ENCODE measurements at places on chromosomes 6 and 20.

- DNase-seq, result no peak
Observed at GRCh38 chr20:43755390-43755789, 28.6 kb upstream of the GTSF1L start.

DNA sequence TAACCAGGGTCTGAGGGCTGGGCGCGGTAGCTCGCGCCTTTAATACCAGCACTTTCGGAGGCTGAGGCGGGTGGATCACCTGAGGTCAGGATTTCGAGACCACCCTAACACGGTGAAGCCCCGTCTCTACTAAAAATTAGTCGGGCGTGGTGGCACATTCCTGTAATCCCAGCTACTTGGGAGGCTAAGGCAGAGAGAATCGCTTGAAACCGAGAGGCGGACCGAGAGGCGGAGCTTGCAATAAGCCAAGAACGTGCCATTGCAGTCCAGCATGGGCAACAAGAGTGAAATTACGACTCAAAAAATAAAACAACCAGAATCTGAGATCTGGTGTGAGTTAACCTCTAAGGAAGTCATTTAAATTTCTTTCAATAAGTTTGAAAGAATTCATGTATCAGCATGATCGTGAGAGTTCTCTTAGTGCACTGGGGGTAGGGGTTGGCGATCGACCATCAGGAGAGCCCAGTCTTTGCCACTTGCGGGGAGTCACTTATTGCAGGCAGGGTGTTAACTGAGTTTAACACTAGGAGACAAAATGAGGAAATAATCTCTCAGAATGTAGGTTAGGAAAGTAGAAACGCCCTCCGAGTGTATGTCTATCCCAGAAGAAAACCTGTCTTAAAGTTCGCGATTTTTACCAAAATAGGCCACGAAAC is 206.5 kb upstream of the ZNF184 start:
- no peak for DNase-seq

DNA sequence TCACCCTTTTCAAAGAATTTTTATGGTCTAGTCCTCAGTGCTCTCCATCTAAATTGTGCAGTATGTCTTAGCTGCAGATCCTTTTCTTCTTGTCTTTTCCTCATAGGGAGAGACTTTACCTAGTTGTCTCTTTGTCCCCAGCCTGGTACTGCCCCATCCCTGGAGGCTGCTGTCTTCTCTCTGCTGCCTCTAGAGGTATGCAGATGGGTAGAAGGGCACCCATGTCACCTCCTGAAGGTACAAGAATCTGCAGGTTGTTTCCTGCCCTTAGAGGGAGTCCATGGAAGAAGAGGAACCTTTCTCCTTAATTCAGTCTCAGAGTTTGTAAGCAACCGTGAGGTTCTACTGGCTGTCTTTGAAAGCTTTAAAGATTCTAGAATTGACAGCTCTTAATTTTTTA is 39.1 kb downstream of the MCM8 start:
- no peak for DNase-seq

DNA sequence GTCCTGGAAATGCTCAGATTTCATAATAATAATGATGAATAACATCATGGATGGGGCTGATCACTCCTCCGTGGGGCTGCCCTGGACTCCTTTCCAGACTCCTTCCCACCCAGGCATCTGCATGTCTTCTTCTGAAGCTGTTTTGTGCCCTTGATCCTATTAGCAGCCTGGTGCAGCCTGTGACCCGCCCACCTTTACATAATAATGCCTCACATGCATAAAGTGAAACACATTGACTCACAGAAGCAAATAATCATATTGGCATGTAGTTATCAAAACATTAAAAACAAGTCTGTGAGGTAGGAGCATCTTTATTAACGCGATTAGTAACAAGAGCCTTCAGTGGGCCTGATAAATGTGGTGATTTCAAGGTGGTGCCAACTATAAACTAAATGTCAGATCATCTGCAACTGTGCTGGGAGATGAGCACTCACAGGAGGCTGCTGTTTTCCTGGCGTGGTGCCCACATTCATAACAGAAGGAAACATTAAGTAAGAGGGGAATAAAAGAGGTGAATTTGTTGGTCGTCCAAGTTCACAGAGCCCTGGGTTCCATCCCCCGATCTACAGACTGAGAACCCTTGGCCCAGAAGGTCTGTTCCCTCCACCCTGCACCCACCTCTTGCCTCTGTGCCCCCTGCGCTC is 344.7 kb downstream of the CDH4 start:
- no peak for DNase-seq

DNA sequence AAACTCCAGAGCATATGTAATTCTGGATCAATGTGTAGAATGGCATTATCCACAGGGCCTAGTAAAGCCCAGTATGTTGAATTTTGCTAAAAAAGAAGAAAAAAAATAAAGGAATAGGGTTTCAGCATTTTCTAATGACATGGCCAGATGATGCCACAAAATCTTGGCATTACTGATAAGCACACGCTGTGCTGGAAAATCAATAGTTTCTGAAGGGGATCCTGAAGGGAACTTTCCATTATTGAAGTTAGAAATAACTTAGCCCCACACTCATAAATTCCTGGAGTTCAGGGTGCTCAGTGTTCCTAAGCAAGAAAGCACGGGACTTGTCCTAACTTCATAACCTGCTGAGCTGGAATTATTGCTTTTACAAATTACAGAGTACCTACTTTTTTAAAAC is 10.8 kb downstream of the TENT5A start:
- DNase-seq, result no peak

GRCh38 chr6:167441715-167442206 is 116.9 kb downstream of the TTLL2 start:
- no peak for DNase-seq

GRCh38 chr20:38098952-38099351 is 65.4 kb downstream of the RPRD1B start:
- DNase-seq, result no peak

DNA sequence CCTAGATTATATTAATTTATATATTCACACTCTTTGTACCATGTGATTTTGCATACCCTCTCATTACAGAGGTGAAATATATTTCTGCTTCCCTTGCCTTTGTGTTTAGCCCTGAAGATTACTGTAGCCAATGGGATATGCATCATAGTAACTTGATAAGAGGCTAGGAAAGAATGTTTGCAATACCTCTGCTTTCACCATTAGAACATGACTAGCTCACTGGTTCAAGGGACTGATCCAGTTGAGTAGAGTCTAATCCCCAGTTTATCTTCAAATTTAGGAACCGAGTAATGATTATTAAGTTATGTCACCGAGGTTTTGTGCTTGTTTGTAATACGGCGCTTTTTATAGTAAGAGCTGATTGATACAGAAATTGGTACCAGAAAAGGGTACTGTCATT is 552.6 kb upstream of the GJE1 start:
- no peak for DNase-seq

DNA sequence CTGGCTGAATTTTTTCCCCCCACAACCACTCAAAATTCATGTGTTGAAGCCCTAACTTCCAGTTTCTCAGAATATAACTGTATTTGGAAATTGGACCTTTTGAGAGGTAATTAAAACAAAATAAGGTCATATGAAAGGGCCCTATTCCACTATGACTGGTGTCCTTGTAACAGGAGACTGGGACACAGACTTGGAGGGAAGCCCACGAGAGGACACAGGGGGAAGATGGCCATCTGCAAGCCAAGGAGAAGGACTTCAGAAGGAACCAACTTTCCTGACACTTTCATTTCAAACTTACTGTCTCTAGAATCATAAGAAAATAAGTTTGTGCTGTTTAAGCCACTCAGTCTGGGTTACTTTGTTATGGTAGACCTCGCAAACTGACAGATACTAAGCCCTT is 134.6 kb downstream of the ATXN1 start:
- DNase-seq, result no peak

DNA sequence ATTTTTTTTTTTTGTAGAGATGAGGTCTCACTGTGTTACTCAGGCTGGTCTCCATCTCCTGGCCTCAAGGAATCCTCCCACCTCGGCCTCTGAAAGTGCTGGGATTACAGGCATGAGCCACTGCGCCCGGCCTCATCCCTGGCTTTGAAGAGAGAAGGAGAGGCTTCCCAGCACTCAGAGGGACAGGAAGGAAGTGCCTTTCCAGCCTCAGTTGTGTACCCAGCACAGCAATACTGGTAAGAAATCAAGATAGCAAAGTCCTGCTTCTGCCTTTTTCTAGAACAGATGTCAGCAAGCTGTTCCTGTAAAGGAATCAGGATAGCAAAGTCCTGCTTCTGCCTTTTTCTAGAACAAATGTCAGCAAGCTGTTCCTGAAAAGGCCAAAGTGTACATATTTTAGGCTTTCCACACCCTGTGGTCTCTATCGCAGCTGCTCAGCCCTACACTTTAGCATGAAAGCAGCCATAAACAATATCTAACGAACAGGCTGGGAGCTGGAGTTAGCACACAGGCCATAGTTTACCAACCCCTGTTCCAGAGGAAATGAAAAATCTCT is 6.3 kb upstream of the PLTP start:
- no peak for DNase-seq

- no peak for DNase-seq
Observed at GRCh38 chr6:130859161-130859867, 32.1 kb downstream of the SMLR1 start.

DNA sequence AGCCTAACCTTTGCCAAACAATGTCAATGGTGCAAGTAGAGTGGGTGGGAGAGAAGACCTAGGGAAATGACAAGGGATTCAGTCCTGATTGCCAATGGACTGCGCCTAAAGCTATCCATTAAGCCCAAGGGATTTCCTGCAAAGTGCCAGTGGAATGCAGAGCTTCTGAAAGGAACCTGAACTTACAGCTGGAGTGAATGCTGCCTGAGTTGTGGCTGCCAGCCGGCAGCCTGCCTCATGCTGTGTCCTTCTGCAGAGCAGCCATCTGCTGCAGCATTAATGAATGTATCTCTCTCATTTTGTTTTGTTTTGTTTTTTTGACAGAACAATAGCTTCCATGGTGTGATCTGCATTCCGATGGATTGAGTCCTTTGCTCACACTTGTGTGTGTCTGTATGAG is 44.7 kb downstream of the SLC35F1 start:
- no peak for DNase-seq

DNA sequence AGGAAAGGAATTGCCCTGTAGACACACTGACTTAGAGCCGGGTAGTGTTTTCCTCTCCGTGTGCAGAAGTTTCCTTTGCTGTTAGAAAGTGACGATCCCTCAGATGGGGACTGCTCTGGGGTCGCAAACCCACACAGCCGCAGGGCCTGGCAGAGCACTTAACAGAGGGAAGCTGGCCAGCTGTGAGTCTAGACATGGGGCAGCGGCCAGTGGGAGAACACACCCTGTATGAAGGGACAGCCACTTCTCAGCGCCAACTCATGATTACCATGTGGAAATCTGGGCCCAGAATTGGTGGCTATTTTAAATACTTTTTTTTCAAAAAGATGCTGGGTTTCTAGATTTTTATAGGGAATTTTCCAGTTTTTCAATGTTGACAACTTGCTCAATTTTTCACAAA is 39.4 kb downstream of the SLC9A8 start:
- DNase-seq, result no peak

DNA sequence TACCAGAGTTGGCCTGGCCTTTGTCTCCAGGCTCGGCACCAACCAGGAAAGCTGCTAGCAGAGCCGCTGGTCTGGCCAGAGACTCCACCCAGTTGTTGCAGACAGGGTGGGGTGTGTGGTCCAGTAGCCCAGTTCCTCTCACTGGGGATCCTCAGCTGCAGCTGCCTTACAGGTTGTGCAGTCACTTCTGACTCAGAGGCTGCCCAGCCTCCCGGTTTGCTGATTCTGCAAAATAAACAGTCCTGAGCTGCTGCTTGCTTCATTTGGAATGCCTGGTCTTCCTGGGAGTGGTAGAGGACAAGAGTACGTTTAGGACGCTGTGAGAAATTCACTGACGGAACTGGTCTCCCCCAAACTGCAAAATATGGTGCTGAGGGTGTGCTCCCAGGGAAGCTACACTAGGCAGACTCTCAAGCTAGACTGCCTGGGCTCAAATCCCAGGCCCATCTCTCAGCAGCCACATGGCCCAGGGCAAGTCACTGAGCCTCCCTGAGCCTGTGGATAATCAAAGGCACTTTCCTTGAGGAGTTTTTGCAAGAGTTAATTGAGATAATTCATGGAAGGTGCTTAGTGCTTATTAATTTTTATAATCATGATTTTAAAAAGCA is 246.1 kb downstream of the TFAP2C start:
- DNase-seq, result no peak

GRCh38 chr6:28802417-28803336 is 121.1 kb downstream of the TRIM27 start:
- DNase-seq, result no peak

Data from stimulated activated CD4-positive, alpha-beta T cell treated with anti-CD3 and anti-CD28 coated beads, Interleukin-1b, Interleukin-23, amount 100 ng/mL, for 1 hour (primary cell).